T1000 (cell line): ENCODE measurements at places on chromosomes 2 and 18.

- no peak for DNase-seq
Measured at GRCh38 chr2:182585430-182585829, 130.6 kb upstream of the DNAJC10 start.

GRCh38 chr2:182668671-182669070, 47.4 kb upstream of the DNAJC10 start:
- DNase-seq = no peak

DNA sequence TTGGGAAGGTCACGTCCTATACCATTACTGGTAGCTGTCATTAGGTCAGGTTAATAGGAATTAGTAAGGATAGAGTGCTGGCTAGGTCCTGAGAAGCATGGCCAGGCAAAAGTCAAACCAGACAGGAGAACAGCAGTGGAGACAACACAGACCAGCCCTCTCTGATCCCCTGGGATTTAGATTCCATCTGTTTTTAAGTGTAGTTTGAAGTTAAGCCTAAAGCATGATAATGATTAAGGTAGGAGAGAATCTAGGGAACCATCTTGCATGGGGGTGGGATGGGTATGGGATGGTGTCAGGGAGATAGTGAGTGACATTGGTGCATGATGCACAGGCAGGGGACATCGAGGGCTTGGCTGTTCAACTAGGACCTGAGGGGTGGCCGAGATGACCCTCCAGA, 96.6 kb downstream of the MYCN start:
- DNase-seq = no peak

- no peak for DNase-seq
Measured at GRCh38 chr2:63056107-63057050, 5.7 kb downstream of the OTX1 start.

GRCh38 chr2:241904791-241905710, 35.5 kb downstream of the RTP5 start:
- DNase-seq = no peak

DNA sequence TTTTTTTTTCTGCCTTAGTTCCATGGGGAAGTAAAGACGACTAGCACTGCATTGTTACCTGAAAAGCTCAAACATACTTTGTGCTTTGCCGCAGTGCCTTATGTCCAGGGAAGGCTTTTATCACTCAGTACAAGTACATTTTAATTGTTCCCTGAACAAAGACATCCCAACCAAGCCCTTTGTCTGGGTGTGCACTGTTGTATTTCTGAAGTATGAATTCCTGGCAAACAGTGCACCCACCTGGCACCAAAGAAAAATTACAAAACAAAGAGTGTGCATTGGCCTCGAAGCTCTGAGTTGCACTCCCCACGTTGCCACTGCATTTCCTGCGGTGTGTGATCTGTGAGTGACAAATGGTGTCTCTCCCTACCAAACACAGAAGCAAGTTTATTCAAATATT, 858.5 kb upstream of the PIK3C3 start:
- DNase-seq = no peak

GRCh38 chr2:124874219-124874618, 849.1 kb downstream of the CNTNAP5 start:
- no peak for DNase-seq

- DNase-seq = no peak
Measured at GRCh38 chr2:105856581-105856980, 111.9 kb downstream of the NCK2 start.

DNA sequence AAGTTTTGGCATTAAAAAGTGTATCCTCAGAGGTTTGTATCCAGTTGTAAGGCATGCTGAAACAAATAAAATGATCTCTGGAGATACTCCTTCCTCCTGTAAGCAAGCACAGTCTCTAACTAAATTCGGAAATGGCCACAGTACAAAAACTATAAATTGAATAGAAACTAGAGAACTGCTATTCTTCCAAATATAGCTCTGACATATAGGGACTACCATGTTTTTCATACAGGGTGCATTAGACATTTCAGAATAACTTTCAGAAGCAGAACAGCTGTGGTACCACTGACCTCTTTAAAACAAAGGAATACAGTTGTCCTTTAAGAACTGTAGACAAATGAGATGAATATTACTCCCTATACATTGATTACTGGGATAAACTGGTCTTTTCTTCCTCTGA, 568.5 kb downstream of the ARHGAP15 start:
- DNase-seq = no peak

GRCh38 chr2:152097801-152098495, 896 bp downstream of the CACNB4 start:
- DNase-seq = no peak

DNA sequence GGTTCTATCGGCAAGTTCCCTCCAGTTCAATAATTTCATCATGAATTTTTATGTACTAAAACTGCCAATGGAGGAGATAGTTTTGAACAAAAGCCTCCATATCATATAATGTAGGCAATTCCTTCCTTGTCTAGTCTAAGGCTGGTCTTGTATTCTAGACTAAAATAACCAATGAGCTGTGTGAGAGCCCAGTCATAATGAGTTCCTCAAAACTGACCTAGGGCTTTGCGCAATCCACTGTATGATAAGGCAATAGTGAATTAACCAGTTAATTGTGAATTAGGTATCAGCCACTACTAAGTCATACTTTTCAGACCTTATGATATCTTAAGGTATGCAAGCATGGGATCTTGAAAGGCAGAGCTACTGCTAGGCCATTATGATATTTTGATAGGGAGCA, 7.6 kb upstream of the UXS1 start:
- DNase-seq = no peak

DNA sequence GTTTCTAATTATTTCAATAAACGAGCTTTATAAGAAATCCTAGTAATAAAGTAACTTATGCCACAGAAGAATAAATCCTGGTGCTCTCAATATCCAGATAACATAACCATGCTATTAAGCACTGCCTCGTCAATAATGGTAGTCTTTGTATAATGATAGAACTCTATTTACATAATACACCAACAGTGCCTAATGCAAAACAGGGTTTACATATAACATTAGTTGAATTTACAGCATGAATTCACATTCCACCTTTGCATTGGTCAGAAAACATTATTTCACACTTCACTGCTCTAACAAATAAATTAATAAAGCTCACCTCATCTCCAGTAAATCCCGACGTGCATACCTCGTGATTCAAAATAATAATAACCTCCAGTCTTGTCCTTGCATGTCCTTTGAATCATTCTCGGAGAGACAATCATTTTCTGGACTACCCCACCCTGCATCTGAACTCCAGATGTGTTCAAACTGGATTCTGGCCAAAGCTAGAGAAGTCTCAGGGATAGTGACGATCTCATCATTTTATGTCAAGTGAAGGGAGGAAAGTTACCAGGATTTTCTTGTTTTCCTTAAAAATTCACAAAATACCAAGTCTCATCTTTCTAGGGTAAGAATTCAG, 189.2 kb downstream of the NCKAP5 start:
- DNase-seq = no peak

GRCh38 chr18:37450434-37451132, 115.0 kb downstream of the CELF4 start:
- DNase-seq = no peak

DNA sequence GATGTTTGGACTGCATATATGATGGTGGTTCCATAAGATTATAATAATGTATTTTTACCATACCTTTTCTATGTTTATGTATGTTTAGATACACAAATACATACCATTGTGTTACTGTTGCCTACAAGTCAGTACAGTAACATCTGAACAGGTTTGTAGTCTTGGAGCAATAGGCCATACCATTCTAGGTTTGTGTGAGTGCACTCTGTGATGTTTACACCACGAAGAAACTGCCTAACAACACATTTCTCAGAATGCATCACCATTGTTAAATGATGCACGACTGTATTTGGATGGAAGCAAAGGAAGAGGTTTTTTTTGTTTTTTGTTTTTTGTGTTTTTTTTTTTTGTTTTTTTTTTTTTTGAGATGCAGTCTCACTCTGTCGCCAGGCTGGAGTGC, 9.5 kb downstream of the DUSP19 start:
- no peak for DNase-seq

- DNase-seq = no peak
Measured at GRCh38 chr2:128783193-128783671, 464.6 kb upstream of the HS6ST1 start.

GRCh38 chr2:21821672-21822227, 698.0 kb downstream of the TDRD15 start:
- DNase-seq = no peak

DNA sequence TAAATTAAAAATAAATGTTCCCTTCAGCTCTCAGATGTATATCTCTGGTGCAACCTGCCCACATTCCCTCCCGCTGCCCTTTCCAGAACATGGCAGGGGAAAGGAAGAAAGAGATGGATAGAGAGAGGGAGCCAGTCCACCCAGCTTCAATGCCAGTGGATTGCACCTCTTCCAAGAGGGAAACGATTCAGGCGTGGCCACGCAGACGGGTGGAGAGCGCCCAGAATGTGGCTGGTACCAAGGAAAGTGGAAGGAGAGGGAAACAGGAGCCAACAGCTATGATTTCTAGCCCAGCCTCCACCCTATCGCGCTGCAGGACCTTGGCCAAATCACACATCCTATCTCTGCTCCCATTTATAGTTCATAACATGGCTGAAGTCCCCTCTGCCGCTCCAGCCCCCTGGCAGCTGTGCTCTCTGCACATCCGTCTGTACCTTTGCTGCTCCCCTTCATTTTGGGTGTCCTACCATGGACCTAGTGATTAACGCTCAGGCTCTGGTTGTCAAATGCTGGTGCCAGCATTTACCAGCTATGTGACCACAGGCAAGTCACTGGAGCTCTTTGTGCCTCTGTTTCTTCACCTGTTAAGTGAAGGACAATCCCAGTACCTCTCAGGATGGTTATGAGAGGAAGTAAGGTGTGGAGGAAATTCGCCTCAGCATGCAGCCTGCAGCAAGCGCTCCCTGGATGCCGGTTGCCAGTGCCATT, 66.5 kb downstream of the SFXN5 start:
- no peak for DNase-seq

DNA sequence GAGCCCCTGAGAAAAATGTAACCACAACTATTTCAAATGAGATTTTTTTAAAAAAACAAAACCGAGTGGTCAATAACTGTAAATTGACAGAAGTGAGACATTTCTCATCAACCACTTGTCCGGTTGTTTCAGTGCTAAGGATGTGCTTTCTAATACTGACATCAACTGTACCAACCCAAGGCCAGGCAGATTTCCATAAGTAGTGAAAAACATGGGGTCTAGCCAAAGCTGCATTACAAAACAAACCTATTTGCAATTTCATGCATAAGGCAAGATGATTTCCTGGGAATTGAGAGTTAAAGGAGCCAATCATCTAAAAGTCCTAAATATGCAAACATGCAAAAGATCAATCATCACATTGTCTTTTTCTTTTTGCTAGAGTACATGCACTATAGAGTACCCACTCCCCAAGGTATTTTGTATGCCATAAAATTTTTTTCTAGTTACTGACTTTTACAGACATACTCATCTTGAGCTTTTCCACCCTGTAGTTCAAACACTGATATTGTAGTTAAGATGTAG, 22.6 kb downstream of the HNRNPLL start:
- DNase-seq = no peak

DNA sequence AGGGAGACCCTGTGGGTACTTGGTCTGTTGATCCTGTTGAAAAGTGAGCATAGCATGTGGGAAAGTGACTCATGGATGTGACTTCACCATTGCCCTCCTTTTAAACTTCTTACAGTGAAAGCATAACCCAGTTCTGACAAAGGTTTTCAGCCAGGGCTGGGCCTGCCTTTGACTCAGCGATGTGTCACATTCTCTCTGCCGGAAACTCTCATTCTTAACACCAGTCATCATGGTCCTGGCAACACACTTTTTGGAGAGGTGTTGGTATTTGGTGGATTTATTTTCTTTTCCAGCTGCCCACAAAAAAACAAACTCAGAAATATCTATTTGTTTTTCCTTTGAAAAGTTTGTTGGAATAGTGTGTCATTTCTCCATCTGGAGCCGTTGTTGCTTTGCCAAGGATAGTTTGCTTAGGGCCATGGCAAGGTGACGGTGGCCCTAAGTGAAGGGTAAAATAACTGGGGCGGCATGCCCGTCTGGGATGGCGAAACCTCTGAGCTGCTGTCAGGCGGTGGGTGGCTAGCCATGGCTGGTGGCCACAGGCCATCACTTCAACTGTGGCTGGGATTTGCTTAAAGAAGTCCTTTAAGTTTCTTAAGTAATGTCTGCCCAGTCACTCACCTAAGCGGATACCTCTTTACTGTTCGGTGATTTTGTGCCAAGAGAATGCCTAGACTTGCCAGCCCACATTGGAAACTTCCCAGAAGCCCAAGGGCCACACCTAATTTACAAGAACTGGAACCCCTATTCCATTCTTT, 123.3 kb downstream of the LTBP1 start:
- DNase-seq = peak; percentile 80

- peak; percentile 44 for DNase-seq
Measured at GRCh38 chr2:231387904-231388724, 7.4 kb upstream of the B3GNT7 start.

GRCh38 chr2:158599609-158600008, 142.9 kb downstream of the PKP4 start:
- DNase-seq = no peak

GRCh38 chr18:12038082-12038638, 55.5 kb upstream of the ANKRD62 start:
- DNase-seq = no peak

DNA sequence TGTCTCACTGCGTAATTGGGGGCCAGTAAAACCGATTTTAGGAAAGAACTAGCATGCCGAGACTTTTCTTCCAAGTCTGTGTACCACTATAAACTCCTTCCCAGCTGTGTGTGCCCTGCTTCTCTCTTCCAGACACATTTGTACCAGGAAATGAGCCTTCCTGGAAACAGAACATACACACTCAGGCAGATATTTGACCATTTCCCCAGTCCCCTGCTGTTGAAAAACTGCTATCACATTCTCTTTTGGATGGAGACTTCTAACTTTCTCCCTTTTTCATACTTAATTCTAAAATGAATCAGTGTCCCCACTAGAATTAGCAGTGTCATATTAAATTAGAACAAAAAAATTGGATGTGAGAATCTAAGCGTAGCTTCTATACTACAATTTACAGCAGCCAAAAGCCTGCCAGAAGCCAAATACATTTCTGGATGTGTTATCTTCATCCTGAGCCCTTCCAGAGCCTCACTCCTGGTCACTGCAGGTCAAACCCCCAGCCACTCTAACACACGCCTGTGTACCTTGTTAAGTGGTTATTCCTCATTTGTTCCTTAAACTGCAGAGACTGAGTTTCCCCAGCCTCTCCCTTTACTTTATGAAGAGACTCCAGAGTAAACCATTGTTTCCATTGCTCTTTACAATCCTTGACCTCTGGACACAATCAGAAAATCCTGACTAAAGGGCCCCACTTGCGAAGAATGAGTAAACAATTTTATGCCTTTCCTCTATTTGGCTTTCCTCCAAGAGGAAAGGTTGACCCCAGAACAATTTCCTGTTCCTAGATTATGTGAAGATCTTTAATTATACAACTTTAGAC, 20.4 kb downstream of the DSG4 start:
- DNase-seq = no peak
